ENCODE measurements at places on chromosomes 3 and 15. TPM values are rescaled to one million over a fixed set of nuclear protein-coding genes. Genes with fewer than 3 reads are reported as not detected.

HRG gene
- not detected for total RNA-seq

STRIT1 gene
- not detected for total RNA-seq

CSPG4 gene
- total RNA-seq = 2.9 TPM

SCN11A gene
- not detected for total RNA-seq

DGKG gene
- 2.5 TPM for total RNA-seq

GPR149 gene
- total RNA-seq = not detected

OXTR gene
- total RNA-seq = 21.5 TPM

CHST13 gene
- not detected for total RNA-seq

FOXB1 gene
- not detected for total RNA-seq

UBAP1L gene
- 1.4 TPM for total RNA-seq

ARID3B gene
- total RNA-seq = 19.0 TPM

BTD gene
- total RNA-seq = 11.7 TPM

SLC28A2 gene
- total RNA-seq = not detected

ROPN1 gene
- total RNA-seq = not detected

CPEB1 gene
- 3.3 TPM for total RNA-seq

NPAP1 gene
- not detected for total RNA-seq

ST3GAL6 gene
- total RNA-seq = 7.3 TPM

PLA2G4E gene
- not detected for total RNA-seq

MAP2K5 gene
- total RNA-seq = 4.0 TPM

DPPA4 gene
- not detected for total RNA-seq

ATP13A4 gene
- total RNA-seq = not detected

P2RY1 gene
- 0.29 TPM for total RNA-seq

TNNC1 gene
- 4.9 TPM for total RNA-seq

TF gene
- not detected for total RNA-seq

ACTC1 gene
- not detected for total RNA-seq

FBXO40 gene
- not detected for total RNA-seq

TMC3 gene
- total RNA-seq = not detected

NR1I2 gene
- 0.04 TPM for total RNA-seq

SV2B gene
- total RNA-seq = not detected

GABRB3 gene
- total RNA-seq = 6.1 TPM

ATP13A5 gene
- total RNA-seq = not detected

PCSK6 gene
- total RNA-seq = 2.7 TPM

CASR gene
- not detected for total RNA-seq

SLC24A5 gene
- total RNA-seq = not detected

TM4SF4 gene
- total RNA-seq = 0.23 TPM

UBA7 gene
- 3.6 TPM for total RNA-seq

EPHA6 gene
- 1.8 TPM for total RNA-seq

DENND6A gene
- total RNA-seq = 17.6 TPM

ESYT3 gene
- total RNA-seq = 1.6 TPM

Data from PC-3 (cell line).